Calu3 (cell line): ENCODE measurements at places on chromosomes 6 and 20. TPM values are rescaled to one million over a fixed set of nuclear protein-coding genes. Genes with fewer than 3 reads are reported as not detected.

FILIP1 gene
- not detected in 2 replicates for total RNA-seq

OR2H1 gene
- not detected in 2 replicates for total RNA-seq

TFAP2A gene
- total RNA-seq = 74.7 and 77.0 TPM in 2 replicates

CNBD2 gene
- 5.0 and 5.6 TPM in 2 replicates for total RNA-seq

CGA gene
- total RNA-seq = not detected in 2 replicates

MOG gene
- not detected in 2 replicates for total RNA-seq

RAB32 gene
- total RNA-seq = 23.3 and 26.9 TPM in 2 replicates

CTAGE9 gene
- not detected in 2 replicates for total RNA-seq

C20orf204 gene
- 4.9 and 5.0 TPM in 2 replicates for total RNA-seq

KCNK5 gene
- total RNA-seq = 62.4 and 77.5 TPM in 2 replicates

DNA sequence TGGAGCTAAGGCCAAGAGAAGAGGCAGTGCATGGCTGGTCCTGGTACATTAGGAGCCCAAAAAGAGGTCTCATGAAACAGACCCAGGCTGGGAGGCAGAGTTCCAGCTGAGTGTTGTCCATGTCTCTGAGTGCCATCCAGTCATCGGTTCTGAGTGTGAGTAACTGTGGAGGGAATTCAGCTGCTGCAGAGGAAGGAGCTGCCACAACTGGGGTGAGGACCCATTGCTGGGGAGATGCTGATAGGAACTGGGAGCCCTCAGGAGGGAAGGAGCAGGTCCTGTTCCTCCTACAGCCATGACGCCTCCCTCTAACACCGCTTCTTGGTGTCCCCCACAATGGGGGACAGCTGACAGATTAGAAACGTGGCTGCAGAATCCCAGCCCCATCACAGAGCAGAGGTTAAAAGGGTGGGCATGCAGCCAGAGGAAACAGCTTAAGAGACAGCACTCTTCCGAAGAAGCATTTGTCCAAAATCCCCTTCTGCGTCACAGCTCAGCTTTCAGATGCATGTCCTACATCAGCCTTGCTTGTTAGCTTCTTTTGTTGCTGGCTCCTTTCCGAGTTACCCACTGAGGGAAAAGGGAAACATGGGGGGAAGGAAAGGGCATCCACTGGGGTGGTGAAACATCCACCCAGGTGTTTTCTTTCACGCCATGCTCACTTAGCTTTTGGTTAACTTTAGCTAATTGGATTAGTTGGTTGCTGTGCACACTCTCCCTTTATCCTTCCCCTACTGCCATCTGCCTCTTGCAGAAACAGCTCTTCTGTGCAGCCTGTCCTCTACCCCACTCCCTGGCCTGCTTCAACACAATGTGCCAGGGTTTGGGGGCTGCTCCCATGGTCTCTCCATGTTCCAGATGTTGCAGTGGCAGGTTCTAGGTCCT is 239.2 kb downstream of the SYNDIG1 start:
- DNase-seq = no peak

DNA sequence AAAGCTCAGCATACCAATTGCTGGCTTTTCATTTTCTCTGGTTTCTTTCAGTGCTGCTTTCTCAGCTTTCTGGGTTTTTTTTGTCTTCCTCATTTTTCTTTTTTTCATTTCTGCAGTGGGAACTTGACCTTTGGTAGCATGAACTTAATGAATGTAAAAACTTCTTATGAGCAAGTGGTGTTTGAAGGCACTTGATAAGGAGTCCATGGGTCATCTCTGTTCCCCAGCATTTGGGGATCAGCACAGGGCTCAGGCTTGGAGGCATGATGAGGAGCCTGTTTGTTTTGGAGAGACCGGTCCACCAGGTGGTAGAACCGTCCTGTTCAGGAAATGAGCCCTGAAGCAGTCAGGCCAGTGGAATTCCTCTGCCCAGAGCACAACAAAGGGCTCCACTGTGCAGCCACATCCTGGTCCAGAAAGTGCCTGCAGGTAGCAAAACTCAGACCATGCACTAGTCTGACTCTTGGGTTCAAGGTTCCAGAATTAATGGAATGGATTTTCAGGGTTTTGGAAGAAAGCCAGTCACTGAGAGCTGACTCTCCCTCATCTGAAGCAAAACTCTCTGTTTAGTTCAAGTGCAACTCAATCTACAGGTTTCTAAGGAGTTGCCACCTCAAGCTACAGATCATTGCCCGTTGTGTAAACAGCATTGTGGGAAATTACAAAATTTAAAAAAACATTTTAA is 52.3 kb upstream of the ADGRF1 start:
- peak; percentile 83 for DNase-seq

GRCh38 chr6:149450679-149451375 is 34.0 kb downstream of the ZC3H12D start:
- DNase-seq = peak; percentile 22

DNA sequence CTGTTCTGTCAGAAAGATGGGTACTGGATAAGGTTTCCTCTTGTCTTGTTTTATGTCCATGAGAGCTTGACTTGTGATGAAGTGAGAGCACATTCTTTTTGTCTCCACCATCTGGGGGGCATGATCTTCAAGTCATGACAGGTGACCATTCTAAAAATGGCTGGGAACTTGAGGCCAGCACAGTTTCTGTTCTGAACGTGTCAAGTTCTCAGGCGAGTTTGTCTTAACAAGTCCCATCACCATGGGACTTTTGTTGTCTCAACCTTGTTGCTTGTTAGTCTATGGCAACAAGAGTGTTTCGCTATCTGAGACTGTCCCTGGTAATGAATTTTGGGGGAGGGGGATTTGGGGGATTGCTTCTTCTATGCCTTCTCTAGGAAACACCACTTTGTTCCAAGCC is 25.6 kb upstream of the ENPP4 start:
- no peak for DNase-seq

- DNase-seq = no peak
These were observed 92.8 kb upstream of the FAM184A start for GRCh38 chr6:119171088-119171841.

- no peak for DNase-seq
These were observed 31.8 kb downstream of the CNKSR3 start for GRCh38 chr6:154478701-154479060.

DNA sequence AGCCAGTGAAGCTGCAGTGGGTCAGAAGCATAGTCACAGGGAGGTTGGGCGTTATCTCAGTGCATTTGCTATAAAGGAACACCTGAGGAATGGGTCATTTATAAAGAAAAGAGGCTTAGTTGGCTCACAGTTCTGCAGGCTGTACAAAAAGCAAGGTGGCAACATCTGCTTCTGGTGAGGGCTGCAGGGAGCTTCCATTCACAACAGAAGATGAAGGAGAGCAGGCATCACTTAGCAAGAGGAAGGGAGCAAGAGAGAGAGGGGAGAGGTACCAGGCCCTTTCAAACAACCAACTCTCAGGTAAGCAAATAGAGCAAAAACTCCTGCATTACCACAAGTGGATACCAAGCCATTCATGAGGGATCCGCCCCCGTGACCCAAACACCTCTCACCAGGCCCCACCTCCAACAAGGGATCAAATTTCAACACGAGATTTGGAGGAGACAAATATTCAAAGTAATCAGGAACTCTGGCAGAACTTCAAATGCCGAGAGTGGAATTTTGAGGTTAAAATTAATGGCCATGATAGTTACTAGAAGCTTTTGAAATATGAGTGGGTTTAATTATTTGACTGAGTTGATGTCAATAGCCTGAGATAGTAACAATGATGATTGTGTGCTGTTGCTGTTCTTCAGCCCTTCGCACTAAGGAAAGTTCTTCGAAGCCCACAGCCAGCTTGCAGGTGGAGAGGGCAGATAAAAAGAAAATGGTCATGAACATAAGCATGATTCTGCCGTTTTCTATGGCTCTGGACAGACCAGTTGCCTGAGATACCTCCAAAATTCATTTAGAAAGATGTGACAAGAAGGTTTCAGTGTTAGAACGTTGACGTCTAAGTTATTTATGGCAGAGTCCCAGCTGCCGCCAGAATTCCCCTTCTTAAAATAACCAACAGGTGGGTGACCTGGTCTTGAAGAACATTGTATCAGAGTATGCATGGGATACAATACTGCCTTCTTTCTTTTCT is 55.3 kb upstream of the ADTRP start:
- DNase-seq = no peak

GRCh38 chr6:105603788-105604586 is 201.1 kb upstream of the PREP start:
- DNase-seq = no peak

DNA sequence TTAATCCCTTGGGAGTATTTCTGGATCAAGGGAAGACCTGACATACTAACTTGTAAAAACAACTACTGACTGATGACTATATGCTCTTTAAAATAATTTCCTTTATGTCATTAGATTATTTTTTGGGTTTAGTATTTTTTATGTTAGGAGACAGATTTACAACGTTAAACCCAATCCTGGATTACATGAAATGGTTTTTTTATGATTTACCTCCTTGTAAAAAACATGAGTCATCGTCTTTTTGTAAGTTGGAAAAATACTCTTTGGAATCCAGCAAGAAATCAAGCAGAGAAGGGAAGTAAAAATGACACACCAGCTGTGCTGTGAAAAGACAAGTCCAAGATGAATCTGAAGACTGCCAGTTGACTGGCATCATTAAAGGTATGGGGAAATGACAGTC is 6.7 kb downstream of the STK4 start:
- DNase-seq = no peak

DNA sequence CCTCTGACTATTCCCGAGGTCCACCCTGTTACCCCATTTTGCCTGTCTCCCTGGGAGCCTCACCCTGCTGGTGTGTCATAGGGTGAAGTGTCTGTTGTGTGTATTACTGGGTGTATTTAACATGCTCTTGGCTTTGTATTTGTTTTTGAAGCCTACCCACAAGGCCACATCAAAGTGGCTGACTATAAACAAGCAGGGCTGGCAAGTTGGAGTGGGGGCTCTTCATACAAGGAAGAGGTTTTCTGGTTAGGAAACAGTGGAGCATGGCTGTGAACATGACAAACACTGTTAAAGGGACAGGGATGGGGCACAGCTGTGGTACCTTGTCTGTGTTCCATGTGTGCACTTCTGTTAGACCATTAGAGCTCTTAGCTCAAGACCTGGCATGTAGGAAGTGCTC is 26.3 kb downstream of the HECA start:
- DNase-seq = no peak

- no peak for DNase-seq
These were observed 13.4 kb downstream of the FAM110A start for GRCh38 chr20:846894-847278.

GRCh38 chr6:45377043-45377553 is 636 bp downstream of the SUPT3H start:
- DNase-seq = no peak

DNA sequence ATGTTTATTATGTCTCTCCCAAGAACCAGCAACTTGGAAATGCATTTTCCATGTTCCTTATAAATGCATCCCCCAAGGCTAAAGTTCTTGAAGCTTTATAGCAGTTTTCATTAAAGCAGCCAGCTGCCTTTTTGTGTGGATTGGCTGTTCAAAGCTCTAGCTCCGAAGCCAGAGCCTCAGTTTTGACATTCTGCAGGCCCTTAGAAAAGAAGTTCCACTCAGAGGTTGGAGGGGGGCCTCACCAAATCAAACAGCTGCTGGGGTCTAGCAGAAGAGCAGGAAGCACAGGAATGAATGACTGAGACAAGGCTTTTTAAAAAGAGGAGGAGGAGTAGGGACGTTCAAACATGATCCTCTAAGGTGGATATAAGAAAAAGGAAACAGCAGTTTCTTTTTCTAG is 4.2 kb upstream of the POU3F2 start:
- DNase-seq = no peak

DNA sequence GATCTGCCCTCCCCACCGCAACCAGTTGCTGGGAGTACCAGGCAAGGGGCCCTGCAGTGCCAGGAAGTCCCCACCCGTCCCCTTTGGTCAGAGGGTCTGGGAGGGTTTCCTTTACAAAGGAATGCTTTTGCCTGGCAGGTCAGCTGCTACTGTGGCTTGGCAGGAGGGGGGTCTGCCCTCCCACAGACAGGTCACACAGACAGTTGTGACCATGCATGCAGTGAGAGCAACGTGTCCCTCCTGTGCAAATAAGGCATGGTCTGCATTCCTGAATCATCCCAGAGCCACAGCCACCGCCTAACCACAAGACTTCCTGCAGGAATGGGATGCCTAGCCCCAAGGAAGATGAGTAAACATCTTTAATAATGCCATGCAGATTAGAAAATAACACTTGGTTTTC is 439 bp upstream of the F13A1 start:
- DNase-seq = no peak

GRCh38 chr6:151413372-151414145 is 22.2 kb upstream of the ZBTB2 start:
- DNase-seq = no peak

GRCh38 chr6:40708049-40708448 is 120.9 kb upstream of the LRFN2 start:
- DNase-seq = no peak

GRCh38 chr20:258269-258858 is 840 bp downstream of the DEFB132 start:
- no peak for DNase-seq

- DNase-seq = no peak
These were observed 13.5 kb downstream of the THBS2 start for GRCh38 chr6:169240125-169240524.

GRCh38 chr6:161199850-161200249 is 74.0 kb downstream of the AGPAT4 start:
- DNase-seq = no peak

DNA sequence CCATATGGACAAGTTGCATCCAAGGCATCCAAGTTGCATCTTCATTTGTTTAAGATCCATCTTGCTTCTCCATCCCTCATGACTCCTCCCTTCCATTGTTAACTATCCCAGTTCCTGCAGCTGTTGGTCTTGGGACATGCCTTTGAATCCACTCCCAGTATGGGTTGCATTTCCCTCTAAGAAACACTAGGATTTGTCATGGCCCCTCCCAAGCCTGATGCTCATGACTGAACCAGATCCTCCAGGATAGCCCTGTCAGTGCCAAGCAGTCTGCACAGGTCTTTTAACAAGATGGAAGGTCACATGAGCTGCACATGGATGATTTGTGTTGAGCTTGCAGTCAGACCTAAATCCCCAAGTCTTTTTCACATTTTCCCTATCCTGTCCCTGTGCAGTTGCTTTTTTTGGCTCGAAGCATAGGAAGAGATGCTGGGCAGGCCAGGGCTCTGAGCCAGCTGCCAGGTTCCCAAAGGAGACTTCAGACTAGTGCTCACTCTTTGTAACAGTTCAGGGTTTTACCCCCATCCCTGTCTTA is 4.2 kb downstream of the PPP2R5D start:
- no peak for DNase-seq

GRCh38 chr6:79984261-79984660 is 20.2 kb upstream of the TTK start:
- peak; percentile 6 for DNase-seq

DNA sequence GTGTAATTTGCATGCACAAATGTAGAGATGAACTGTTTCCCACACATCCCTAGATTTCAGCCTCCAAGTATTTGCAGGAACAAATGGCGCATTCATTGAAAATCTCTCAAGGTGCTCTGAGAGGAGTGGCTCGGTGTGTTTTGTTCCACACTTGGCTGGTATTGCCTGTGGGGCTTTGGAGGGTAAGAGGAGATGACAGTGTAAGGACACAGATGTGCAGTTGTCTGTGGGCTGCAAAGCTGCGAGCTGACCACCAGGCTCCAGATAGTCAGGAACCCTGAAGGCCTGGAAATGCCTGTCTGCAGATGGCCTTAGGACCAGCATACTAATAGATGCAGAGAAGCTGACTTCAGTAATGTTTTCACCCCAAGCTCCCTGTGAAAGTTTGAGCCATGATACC is 57.7 kb upstream of the PBOV1 start:
- no peak for DNase-seq

- DNase-seq = no peak
These were observed 55.6 kb downstream of the UTRN start for GRCh38 chr6:144340541-144341371.
